Effector CD8-positive, alpha-beta T cell (primary cell): ENCODE measurements at places on chromosomes 16 and 17.
A peak's percentile ranks its signal among the peaks of the same experiment; 100 is the strongest.

DNA sequence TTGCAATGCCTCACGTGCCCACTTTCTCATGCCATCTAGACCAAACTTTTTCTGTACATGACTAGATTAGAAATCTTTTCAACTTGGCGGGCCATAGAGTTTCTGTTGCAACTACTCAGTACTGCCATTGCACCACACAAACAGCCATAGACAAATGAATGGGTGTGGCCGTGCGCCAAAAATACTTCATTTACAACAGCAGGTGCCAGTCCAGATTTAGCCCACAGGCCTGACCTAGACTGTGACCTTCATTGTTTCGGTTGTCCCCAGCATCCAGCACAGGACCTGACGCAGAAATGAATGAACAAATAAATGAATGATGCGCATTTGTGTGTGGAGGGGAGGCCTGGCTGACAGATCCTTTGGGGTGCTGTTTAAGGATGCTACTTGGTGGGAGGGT lies 14.3 kb upstream of the PDK2 start:
- DNase-seq: no peak

GRCh38 chr17:37425268-37425667 lies 18.6 kb downstream of the TADA2A start:
- no peak for DNase-seq

- no peak for DNase-seq
Observed at GRCh38 chr17:62899361-62899760, 66.7 kb upstream of the TANC2 start.

DNA sequence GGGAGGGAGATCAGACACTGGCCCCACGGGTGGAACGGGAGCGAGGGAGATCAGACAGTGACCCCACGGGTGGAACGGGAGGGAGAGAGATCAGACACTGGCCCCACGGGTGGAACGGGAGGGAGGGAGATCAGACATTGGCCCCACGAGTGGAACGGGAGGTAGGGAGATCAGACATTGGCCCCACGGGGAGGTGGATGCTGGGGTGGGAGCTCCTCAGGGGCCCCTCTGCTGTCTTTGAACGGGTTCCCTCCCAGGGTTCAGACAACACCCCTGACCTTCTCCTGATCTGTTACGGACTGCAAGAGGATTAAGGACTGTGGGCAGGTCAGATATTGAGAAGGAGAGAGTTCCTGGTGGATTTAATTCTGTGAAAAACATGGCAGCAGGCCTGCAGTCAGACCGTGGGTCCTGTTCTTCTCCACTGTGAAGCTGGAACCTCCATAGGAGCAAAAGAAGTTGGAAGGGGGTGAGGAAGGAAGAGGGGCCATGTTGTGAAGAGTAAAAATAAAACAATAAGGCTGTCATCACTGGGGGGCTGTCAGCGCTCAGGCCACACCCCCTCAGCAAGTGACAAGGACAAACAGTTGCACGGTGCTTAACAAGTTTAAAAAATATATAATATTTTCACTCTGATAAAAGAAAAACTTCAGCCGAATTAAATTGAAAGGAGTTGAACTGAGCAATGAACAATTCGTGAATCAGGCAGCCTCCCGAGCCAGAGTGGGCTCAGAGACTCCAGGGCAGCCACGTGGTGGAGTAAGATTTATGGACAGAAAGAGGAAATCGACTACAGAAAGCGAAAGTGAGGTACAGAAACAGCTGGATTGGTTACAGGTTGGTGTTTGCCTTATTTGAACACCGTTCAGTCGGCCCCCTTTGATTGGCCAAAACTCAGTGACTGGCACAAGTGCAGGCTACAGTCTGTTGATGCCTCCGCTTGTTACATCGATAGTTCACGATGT lies 348.7 kb upstream of the TNRC6C start:
- DNase-seq: peak; percentile 51

DNA sequence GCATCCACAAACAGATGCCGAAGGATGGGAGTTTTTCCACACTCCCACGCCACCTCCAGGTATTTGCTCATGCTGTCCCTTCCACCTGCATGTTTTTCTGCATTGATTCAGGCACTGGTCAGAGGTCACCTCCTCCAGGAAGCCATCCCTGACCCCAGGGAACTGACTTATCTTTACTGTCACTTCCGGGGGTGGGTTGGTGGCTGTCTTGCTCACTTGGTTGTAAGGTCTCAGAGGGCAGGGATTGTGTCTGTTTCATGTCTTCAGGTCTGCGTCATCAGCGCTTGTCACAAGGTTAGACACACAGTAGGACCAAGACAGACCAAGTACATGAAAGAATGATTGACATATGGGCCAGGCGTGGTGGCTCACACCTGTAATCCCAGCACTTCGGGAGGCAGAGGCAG lies 1.9 kb upstream of the IL4R start:
- DNase-seq: no peak

DNA sequence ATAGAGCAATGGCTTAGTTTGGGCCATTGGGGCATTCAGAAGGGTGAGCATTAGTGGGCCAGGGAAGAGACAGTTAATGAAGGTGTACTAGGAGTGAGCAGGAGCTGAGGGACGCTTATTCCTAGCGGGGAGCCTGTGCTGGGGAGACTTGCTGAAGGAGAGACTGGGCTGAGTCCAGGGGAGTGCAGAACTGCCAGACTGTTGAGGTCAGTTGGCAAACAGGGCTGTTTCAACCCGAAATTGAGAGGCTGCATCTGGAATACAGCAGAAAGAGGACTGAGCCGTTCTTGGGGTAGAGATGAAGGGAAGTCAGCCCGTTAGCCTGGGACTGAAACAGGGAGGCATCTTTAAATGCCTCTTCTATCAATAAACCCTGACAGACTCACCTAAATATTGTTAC lies 33.2 kb downstream of the MAP2K6 start:
- DNase-seq: no peak

GRCh38 chr16:77564791-77565390 lies 130.1 kb upstream of the ADAMTS18 start:
- DNase-seq: no peak

- no peak for DNase-seq
Observed at GRCh38 chr17:10121971-10122707, 76.3 kb downstream of the GAS7 start.

DNA sequence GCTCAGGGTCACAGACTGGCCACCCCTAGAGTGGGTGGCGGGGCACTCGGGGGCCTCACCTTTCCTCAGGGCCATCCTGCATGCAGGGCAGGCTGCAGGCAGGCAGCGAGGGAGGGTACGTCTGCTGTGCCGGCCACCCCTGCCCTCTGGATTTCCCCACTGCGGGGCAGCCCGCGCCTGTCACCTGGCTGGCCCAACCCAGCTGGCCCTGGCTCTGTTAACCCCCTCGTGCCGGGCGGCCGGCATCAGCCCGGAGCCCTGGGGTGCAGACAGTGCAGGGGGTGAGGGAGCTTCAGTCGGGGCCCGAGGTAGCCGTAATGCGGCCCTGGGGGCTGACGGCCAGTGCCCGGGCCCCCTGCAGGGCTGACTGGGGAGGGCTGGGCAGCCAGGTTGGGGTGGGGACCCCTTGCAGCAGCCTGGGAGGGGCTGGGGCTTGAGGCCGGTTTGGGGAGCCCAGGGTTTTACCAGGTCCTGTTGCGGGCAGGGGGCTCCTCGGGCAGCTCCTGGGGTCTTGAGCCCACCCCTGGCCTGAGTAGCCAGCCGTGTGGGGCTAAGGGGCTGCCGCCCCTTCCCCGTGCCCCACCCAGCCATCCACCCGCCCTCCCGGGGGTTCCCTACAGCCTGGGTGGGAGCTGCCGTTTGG lies at the start of gene IGFALS:
IGFALS (minus strand) TSS at position 128 of the 643 bp plus-strand sequence; CDS start at position 75, 53 bp downstream.
- no peak for DNase-seq

- DNase-seq: no peak
Observed at GRCh38 chr17:77995146-77995852, 36.8 kb downstream of the TNRC6C start.

DNA sequence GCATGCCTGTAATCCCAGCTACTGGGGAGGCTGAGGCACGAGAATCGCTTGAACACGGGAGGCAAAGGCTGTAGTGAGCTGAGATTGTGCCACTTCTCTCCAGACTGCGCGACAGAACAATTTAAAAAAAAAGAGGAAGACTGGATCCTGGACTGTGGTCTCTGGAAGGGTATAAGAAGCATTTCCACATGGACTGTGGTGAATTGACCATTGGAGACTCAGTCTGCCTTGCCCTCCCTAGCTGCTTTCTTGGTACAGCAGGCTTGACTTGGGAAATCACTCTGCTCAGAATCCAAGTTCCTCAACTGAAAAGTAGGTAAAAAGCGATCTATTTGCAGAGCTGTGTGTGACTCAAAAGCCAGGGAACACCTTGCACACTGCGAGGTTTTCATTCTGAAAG lies 1.0 kb upstream of the MGRN1 start:
- no peak for DNase-seq

DNA sequence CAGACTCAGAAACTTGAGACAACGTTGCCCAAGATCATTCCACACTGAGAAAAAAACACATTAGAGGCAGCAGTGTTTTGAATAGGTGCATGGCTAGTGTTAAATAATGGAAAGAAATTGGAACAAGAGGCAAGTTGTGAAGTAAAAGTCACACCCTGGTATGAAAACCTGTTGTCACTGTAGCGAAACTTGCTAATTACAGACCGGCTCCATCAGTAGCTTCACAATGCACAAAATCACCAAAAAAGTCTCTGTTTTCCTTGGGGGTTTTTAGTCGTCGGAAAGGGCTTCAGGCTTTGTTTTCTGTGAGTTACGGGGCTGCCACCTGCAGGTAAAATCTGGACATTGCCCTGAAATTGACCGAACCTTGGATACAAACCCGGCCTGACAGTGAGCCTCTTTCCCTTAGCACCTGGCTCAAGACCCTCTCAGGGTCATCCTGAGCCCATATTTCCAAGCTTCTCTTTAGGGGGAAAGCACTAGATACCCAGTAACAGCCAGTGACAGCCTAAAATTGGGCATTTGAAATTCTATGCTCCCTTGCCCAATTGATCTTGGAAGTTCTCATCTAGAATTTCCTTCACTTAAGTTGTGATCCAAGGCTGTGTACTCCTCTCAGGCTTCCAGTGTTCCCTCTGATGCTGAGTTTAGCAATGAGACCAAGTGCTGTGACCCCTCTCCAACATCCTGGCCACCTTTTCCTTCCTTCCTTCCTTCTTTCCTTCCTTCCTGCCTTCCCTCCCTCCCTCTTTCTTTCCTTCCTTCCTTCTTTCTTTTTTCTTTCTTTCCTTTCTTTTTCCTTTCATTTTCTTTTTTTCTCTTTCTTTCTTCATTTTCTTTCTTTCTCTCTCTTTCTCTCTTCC lies 7.2 kb upstream of the GRB2 start:
- DNase-seq: peak; percentile 61

DNA sequence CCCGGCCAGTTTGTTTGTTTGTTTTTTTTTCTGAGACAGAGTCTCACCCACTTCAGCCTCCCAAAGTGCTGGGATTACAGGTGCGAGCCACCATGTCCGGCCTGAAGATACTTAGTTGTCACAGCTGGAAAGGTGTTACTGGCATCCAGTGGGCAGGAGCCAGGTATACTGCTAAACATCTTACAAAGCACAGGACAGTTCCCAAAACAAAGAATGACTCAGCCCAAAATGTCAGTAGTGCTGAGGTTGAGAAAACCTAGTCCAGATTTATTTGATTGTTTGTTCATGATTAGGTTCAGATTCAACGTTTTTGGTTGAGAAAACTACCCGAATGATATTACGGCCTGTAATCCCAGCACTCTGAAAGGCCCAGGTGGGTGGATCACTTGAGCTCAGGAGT lies 18.6 kb upstream of the RABEP1 start:
- DNase-seq: no peak

DNA sequence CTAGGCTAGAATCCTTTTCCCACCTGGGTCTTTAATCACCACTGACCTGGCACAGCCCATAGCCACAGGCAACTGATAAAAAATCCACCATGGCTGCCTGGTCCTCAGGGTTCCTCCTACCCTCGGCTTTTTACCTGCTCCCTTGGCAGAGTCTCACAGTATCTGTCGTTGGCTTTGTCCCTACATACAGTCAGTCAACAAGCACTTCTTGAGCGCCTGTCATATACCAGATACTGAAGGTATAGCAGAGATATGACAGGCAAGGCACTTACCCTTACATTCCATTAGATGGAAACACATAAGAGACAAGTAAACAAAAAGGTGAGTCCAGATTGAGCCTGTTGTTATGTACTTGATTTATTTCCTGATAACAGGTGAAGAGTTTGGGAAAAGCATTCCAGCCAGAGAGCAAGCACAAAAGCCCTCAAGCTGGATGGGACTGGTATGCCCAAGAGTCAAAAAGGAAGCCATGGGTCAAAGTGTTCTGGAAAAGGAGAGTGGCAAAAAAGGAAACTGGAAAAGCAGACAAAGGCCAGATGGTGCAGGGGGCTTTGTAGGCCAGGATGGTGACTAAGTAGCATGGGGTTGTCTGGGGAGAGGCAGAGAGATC lies 247.0 kb downstream of the CHD9NB start:
- no peak for DNase-seq

- DNase-seq: no peak
Observed at GRCh38 chr16:48556243-48556912, 53.6 kb downstream of the N4BP1 start.

DNA sequence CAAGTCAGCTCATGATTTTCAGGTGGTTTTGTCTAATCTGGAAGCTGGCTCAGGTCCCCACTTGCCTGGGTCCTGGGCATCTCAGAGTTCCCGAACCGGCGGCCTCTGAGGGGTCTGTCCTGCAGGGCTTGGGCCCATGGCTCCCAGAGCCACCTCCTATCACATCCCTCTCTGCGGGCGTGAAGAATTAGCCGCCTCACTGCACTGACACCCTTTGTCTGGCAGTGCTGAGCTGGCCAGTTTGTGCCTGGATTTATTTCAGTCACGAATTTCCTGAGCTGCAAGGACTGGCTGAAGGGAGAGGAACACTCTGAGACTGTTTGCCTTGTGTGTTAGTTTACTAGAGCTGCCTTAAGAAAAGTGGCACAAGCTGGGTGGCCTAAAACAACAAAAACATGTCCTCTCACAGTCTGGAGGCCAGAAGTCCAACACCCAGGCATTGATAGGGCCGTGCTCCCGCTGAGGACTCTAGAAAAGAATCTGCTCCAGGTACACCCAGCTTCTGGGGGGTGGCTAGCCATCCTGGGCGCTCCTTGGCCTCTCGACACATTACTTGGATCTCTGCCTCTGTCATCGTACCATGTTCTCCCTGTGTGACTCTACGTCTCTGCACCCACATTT lies 217.5 kb upstream of the DYNLRB2 start:
- DNase-seq: no peak

- no peak for DNase-seq
Observed at GRCh38 chr16:13062219-13062618, 160.8 kb downstream of the SHISA9 start.

GRCh38 chr16:65574326-65574966 lies 452.6 kb upstream of the CDH11 start:
- DNase-seq: no peak

- no peak for DNase-seq
Observed at GRCh38 chr16:86494039-86494564, 16.2 kb upstream of the FOXF1 start.

- DNase-seq: no peak
Observed at GRCh38 chr17:73942703-73943415, 260.6 kb upstream of the RPL38 start.

DNA sequence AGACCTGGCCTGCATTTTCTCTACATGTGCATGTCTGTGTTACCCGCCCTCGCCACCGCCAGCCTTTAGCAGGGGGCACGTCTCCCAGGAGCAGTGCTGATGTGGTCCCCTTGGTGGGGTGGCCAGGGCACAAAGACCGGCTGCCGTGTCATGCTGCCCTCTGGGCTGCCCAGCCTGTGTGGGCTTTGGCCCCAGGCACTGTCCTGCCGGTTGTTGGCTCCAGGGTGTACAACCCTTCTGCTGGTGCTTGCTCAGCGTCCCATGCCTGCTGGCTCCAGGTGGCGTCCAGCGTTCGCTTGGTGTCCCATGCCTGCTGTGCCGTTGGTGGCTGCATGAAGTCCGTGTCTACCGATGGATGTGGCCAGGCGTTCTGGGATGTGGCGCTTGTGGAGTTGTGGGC lies 4.1 kb downstream of the BAIAP2 start:
- no peak for DNase-seq

GRCh38 chr17:61385577-61386236 lies 13.9 kb upstream of the TBX2 start:
- DNase-seq: no peak

GRCh38 chr16:85220964-85221731 lies 108.9 kb upstream of the CIBAR2 start:
- no peak for DNase-seq
